Hematopoietic multipotent progenitor cell (in vitro differentiated cells): ENCODE measurements at places on chromosomes 4 and X.

- DNase-seq, result no peak
Measured at GRCh38 chr4:122688529-122689140, 43.9 kb upstream of the BBS12 start.

DNA sequence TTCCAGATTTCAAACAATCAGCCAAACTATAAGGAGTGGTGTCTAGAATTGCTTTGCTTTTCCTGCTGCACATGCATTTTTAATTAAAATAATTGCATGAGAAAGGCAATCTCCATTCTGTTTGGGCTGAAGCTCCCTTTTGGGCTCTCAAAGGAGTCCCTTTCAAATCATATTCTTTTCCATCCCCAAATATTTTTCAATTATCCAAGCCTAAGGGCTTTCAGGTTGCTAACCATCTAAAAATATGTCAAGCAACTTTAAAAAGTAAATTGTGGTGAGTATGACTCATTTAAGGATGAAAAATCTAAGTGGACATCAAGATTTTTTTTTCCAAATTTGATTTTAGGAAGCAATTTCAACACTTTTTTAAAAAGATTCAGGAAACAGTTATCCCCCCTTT, 28.4 kb downstream of the PIR start:
- no peak for DNase-seq

GRCh38 chr4:141177171-141177570, 43.5 kb upstream of the ZNF330 start:
- DNase-seq, result no peak

- no peak for DNase-seq
Measured at GRCh38 chrX:106243376-106243775, 75.3 kb downstream of the PWWP3B start.

- no peak for DNase-seq
Measured at GRCh38 chr4:173855015-173855414, 325.0 kb upstream of the HAND2 start.

DNA sequence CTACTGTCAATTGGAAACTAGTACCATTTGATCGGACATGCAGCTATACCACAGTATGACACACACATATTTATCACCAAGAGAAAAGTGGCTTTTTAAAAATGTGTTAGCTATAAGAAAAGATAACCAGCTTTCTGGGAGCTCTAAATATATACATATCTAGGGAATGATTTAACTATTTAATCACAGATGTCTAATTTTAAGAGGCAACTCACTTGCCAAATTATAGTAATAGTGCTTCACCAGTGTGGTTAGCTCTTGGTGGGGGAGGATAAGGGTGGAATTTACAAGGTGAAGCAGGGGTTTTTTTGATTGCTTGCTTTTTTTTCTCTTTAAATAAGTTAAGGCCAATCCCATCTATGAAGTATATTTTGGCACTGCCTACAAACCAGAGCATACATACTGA, 547.7 kb upstream of the DIPK2B start:
- no peak for DNase-seq

DNA sequence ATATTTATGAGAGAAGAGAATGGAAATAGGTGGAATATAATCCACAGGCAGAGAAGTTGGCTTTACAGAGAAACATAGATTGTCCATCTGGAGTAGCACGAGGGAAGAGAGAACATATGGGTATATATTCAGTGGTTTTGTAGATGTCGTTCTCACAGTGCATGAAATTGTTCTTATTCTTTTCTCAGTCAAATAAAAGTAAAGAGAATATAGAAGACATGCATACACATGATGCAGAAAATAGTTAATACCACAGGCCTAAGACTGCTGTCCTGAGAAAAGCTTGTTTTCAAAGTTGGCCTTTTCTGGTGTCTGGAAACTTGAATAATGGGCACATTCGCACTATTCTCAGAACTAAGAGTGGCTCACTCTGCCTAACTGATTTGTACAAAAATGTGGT, 378.1 kb downstream of the GABRG1 start:
- DNase-seq, result no peak

GRCh38 chr4:143280861-143281260, 55.8 kb upstream of the GAB1 start:
- no peak for DNase-seq

GRCh38 chrX:11944501-11944900, 186.5 kb downstream of the MSL3 start:
- no peak for DNase-seq

GRCh38 chrX:147228153-147228552, 413.6 kb upstream of the CXorf51A start:
- no peak for DNase-seq

DNA sequence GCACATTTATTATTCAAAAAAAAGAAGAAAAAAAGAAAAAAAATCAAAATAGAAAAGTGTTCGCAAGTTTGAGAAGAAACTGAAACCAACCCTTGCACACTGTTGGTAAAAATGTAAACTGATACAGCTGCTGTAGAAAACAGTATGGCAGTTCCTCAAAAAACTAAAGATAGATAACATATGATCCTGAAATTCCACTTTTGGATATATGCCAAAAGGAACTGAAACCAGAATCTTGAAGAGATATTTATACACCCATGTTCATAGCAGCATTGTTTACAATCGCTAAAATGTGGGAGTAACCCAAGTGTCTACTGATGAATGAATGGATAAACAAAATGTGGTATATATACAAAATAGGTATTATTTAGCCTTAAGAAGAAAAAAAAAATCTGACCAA, 155.4 kb downstream of the TBCK start:
- DNase-seq, result no peak

GRCh38 chr4:8548731-8549351, 31.4 kb upstream of the GPR78 start:
- no peak for DNase-seq

- DNase-seq, result no peak
Measured at GRCh38 chr4:74755486-74755885, 38.8 kb downstream of the BTC start.

DNA sequence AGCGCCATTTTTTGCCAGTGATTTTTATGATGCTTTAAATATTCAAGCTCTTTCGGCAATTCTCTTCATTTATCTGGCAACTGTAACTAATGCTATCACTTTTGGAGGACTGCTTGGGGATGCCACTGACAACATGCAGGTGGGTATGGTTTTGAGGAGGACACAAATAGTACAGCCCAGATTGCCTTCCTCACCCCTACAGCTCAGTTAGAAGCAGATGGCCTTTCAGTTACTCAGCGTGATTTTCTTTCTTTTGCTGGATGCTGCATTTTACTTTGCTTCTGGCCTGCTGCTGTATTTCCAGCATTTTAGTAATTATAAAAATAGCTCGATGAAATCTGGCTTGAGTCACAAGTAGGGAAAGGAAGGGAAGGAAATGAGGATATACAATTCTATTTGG, 114.7 kb downstream of the SLC4A4 start:
- no peak for DNase-seq

DNA sequence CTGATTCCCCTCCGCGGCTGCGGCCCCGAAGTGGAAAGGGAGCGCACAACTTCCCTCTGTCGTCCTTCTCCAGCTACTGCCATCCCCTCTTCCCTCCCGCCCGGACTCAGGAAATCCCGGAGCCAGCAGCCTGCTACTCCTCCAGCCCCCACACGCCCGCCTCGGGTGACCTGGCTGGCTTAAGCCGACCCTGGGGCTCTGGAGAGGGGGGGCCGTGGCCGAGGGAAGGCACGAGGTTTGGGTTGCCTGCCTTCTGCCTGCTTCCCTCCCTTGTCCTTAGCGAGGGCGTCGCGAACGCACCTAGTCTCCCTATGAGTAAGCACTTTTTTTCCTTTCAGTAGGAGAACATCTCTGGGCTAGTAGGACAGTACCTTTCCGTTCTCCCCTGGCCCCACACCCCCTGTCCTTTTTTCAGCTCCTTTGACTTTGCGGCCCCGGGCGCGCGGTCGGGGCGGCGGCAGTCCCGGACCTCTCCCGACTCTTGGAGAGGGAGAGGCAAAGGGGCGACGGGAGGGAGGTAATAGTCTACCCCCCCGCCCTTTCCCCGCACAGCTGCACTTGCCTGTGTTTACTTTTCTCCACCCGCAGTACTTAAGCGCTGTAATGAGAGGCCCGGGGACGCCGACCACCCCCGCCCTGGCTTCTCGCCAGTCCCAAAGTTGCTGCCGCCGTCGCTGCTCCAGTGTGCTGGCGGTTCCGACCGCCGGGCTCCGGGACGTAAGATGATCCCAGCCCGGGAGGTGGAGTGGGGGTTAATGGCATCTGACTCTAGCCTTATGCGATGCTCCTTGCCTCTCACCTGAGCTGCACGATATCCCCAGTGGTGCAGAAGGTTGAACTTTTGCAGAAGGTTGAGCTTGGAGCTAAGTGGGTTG, 868 bp downstream of the PLS3 start:
- no peak for DNase-seq

DNA sequence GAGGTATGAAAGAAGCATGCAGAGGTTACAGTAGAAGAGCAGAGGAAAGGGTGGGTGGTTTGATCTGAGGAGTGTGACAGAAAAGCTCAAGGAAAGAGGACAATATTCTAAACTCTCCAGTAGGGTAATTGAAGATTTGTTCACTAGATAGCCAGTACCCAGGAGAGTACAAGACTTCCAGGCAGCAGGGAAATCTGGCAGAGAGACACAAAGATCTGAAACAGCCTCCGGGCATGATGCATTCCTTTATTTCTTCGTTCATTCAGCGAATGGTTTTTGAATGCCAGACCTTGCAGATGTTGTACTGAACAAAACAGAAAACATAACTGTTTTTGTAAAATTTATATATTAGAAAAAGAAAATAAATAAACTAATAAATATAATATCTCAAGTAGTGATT, 766.6 kb downstream of the FAT4 start:
- DNase-seq, result no peak

DNA sequence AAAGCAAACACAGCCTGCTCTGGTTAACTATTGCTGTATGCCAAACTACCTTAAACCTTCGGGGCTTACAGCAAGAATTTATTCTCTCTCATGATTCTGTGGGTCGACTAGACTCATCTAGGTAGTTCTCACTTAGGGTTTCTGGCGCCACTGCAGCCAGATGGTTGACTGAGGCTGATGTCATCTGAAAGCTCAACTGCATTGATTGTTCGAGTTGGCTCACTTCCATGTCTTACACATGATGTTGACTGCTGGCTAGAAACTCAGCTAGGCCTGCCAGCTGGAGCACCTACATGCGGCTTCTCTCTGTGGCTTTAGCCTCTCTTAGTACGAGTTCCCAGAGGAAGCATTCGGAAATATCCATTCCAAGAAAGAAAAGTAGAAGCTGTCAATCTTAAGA, 103.2 kb downstream of the SRPX start:
- no peak for DNase-seq
